ENCODE measurements at places on chromosomes 3 and 15. TPM values are rescaled to one million over a fixed set of nuclear protein-coding genes. Genes with fewer than 3 reads are reported as not detected.

The SYNPR gene
- not detected for total RNA-seq

The NMNAT3 gene
- total RNA-seq = 1.2 TPM

The CCR3 gene
- total RNA-seq = not detected

The SACM1L gene
- total RNA-seq = 15.6 TPM

The SOX2 gene
- 0.41 TPM for total RNA-seq

The SLC9A9 gene
- total RNA-seq = 0.06 TPM

The TF gene
- total RNA-seq = 1.2 TPM

The PLAAT1 gene
- 0.16 TPM for total RNA-seq

The GRK7 gene
- 0.02 TPM for total RNA-seq

The RLBP1 gene
- total RNA-seq = not detected

The POLQ gene
- total RNA-seq = 5.8 TPM

The ZNF197 gene
- total RNA-seq = 1.7 TPM

The DNAJB11 gene
- total RNA-seq = 47.3 TPM

The TM4SF4 gene
- total RNA-seq = 30.7 TPM

The CLRN1 gene
- not detected for total RNA-seq

The IL12A gene
- total RNA-seq = 1.4 TPM

The CATSPER2 gene
- 0.24 TPM for total RNA-seq

The CLDN16 gene
- total RNA-seq = 0.16 TPM

The RASGRF1 gene
- 0.13 TPM for total RNA-seq

The ATP8B4 gene
- 1.0 TPM for total RNA-seq

The CCDC33 gene
- 7.5 TPM for total RNA-seq

The RHCG gene
- total RNA-seq = 42.0 TPM

The CHRNB4 gene
- total RNA-seq = 0.53 TPM

The FBXW12 gene
- not detected for total RNA-seq

The VIPR1 gene
- total RNA-seq = 2.0 TPM

The MRPL3 gene
- total RNA-seq = 94.4 TPM

The CIP2A gene
- 16.6 TPM for total RNA-seq

The COL8A1 gene
- not detected for total RNA-seq

The FBXL22 gene
- 0.30 TPM for total RNA-seq

The NTRK3 gene
- total RNA-seq = 24.5 TPM

The NEO1 gene
- total RNA-seq = 31.9 TPM

The SLC9C1 gene
- total RNA-seq = not detected

The STAC gene
- total RNA-seq = 1.9 TPM

The IL17RD gene
- total RNA-seq = 0.97 TPM

The OR5K2 gene
- total RNA-seq = not detected

The ZNF660 gene
- total RNA-seq = not detected

The GASK1A gene
- not detected for total RNA-seq

The ALDH1L1 gene
- total RNA-seq = 0.36 TPM

The KIF7 gene
- total RNA-seq = 3.4 TPM

The C2CD4A gene
- total RNA-seq = 0.17 TPM

The MED12L gene
- total RNA-seq = 0.42 TPM

The ACTRT3 gene
- total RNA-seq = 2.6 TPM

The AGBL1 gene
- not detected for total RNA-seq

The ARID3B gene
- 2.8 TPM for total RNA-seq

All from A549 treated with AZD2906 at 1 μM for 4 hours (cell line).